Eye (tissue), 1 donor: ENCODE measurements at places on chromosomes 3 and 15.

DNA sequence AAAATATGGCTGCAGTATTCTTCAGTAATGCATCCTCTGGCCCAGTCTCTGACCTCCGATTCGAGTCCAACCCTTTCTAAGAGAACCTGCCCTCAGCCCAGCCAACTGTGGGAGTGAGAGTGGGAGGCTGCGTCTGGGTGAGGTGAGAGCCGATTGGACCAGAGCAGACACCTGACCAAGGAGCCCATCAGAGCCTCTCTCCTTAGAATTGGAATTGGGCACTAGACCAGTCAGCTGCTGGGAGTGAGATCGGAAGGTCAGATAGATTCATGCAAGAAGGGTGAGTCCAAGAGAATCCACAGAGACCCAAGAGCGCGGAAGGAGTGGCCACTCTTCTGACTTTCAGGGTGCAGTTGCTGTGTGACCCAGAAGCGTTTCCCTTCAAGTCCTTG is 10.2 kb downstream of the RASL12 start:
- no peak for DNase-seq

DNA sequence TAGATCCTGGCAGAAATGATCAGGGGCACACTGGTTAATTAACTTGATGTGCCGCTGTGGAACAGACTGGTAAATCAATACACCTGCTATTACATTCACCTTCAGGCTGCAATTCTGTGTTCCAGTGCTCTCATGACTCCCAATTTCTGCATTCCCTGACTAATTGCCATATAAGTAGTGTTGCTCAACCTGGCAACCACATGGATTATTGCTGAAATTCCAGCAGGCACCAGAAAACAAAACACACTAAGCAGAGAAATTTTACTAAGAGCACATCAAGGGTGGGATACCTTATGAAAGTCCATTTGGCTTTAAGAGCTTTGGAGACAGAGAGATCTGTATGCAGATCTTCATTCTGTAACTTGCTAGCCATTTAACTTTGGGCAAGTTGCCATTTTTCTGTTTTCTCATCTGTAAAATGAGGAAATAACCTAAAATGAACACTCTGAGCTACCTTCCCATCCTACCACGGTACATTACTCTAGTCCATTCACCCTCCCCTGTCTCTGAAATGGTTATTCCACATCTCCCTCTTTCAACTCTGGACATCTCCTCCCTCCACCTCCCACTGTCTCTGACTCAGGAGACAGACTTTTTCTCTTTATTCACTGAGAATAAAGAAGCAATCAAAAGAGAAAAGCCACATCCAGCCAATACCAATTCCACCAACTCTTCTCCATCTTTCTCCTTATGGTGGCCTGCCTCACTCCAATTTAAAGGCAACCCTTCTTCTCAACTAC is 54.6 kb downstream of the STAC start:
- DNase-seq, result no peak

GRCh38 chr15:28456476-28457395 is 76.0 kb downstream of the GOLGA8G start:
- peak; percentile 15 for DNase-seq

DNA sequence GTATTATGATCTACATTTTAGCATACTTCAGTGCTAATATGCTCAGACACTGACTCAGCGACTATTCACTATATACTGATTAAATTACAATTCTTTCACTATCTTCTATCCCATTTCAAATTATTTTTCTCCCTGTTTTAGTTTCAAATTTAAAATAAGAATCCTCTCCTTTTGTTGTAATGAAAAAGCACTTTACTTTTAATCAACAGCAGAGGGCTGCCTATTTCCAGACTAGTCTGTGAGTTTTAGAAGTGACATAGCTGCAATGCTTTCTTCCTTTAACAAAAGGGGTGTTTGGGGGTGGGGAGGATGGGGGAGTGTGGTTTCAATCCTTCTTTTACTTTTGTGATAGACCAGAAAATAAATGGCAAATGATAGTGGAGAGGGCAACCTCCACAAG is 2.4 kb downstream of the NEDD4 start:
- no peak for DNase-seq

- DNase-seq, result no peak
These were observed 13.2 kb downstream of the USP3 start for GRCh38 chr15:63517628-63518027.

GRCh38 chr3:186986816-186987215 is 56.5 kb downstream of the ST6GAL1 start:
- no peak for DNase-seq

DNA sequence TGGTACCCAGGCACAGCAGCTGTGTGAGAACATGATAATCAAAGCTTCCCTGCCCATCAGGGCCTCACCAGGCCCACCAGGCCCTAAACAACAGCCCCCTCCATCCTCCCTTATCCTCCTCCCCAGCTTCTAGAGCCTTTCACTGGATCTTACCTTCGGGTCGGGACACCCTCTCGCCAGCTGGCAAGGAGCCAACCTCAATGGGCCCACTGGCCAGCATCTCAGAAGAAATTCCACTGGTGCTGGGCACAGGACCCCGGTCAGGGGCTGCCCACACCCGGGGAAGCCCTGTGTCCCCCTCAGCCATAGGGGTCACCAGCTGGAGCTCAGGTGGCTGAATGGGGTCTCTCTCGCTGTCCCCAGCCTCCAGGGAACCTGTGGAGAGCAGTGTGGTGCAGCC is 6.8 kb upstream of the QARS1 start:
- DNase-seq, result no peak

DNA sequence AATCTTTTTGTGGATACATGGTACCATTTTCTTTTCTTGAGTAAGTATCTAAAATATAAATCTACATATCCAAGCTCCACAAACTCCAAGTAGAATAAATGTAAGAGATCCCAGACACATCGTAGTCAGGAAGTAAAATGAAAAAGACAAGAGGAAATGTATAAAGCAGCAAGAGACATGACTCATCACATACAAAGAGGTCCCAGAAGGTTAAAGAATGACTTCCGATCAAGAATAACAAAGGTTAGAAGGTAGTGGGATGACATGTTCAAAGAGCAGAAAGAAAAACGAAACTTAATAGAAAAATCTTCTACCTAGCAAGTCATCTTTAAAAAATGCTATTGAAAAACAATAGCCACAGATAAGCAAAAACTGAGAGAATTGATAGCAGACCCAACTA is 705.8 kb downstream of the NR2F2 start:
- no peak for DNase-seq

GRCh38 chr3:25283613-25284012 is 144.4 kb upstream of the RARB start:
- no peak for DNase-seq

- DNase-seq, result no peak
These were observed 19.9 kb downstream of the NDUFB5 start for GRCh38 chr3:179624451-179624850.

- DNase-seq, result no peak
These were observed 114.3 kb upstream of the UBE2E1 start for GRCh38 chr3:23691357-23691895.

- peak; percentile 63 for DNase-seq
These were observed 47.6 kb upstream of the POMGNT2 start for GRCh38 chr3:43153216-43154083.

DNA sequence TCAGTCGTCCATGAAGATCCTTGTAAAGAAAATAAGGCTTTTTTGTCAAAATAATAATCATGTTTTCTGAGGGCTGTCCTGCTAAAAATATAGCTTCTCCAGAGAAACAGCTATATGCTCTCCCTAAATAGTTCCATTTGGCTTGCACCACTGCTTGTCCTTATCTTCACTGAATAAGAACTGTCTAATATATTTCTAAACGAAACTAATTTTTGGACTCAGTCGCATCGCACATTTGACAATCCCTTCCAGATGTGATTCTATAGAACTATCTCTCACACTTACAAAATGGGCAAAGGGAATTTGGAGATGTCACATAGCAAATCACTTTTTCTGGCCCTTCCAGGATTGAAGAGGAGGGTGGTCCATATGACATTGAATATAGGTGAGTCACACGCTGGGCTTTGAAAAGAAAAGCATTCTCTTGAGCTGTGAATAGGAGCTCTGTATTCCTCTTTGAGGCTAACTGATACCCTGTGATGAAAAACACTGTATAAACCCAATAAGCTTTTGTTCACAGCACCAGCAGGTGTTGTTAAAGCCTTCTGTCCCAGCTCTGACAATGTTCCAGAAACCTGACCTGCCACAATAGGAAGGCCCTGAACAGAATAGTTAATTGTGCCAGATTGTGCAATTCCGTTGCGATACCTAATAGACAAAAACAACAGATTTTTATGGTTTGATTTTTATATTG is 1144.2 kb downstream of the ROBO2 start:
- DNase-seq, result no peak

DNA sequence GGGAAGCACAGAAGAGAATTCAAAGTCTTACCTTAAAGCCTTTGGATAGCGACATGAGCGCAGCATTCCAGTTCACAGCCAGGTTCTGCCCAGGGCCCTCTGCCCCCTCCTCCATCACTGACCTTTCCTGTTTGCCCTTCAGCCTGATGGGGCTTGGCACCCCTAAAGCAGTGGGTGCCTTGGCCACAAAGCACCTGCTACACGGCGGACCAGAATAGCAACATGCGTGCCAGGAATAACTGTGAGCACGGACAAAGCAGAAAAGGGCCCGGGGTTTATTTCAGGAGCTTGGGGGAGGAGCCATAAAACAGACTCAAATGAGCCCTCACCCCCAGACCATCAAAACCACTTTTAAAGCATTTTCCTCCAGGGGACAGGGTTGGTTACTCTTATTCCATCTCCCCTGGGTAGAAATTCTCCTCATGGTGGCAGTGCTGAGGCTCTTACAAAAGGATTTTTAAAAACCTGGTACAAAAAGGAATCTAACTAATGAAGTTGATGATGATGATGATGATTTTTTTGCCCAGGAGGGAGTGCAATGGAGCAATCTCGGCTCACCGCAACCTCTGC is 135.4 kb downstream of the KLF13 start:
- no peak for DNase-seq

- peak; percentile 71 for DNase-seq
These were observed 516.9 kb upstream of the TBL1XR1 start for GRCh38 chr3:177713928-177714900.

GRCh38 chr3:194440756-194441155 is 41.7 kb upstream of the GP5 start:
- no peak for DNase-seq

DNA sequence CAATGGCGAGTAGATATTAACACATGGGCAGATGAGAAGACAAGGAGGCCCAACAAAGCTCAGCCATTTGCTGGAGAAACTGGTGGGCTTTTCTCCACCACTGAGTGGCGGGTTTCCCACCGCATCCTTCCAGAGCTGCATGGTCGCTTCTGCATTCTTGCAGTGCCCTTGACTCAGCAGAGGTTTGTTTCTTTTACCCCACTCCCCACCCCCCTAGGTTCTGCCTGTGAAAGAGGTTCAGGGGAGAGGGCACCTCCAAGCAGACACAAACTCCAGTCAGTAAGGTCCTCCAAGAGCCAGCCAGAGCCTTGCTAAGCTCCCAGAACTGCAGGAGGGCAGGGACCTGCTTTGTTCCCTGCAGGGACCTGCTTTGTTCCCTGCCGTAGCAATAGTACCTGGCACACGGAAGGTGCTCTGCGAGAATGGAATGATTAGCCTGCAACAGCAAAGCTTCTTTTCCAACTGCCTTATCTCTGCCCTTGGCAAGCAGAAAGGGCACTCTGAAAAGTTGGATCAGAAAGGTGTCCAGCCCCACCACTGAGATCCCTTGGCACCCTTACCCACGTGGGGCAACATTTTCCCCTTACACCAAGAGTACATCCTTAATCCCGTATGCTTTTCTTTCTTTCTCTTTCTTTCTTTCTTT is 1.4 kb downstream of the PAQR5 start:
- no peak for DNase-seq

DNA sequence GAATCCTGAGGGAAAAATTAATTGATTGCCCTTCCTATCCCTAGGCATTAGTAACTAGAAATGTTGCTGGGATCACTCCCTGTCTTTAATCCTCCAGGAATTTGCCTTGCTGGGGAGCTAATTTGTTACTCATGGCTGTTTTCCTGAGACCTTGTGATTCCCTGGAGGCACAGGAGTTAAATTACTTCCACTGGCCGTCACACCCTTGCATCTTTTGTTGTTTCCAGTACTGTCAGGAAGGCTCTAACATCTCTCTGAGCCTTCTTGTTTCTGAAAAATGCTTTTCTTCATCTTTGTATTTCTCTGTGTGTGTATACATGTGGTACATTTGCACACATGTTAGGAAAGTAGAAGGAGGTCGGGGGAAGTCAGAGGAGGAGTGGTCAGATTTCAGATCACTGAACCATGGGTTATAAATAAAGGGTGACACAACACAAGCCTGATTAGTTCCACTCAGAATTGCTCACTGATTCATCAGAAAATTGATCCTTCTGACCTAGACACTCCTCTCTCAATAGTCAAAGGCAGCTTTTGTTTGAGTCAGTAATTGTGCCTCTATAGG is 23.5 kb upstream of the LRRFIP2 start:
- DNase-seq, result peak; percentile 63

- DNase-seq, result no peak
These were observed 4.8 kb downstream of the IGSF10 start for GRCh38 chr3:151456065-151456464.

- DNase-seq, result no peak
These were observed 32.6 kb downstream of the SEMA7A start for GRCh38 chr15:74400915-74401757.

DNA sequence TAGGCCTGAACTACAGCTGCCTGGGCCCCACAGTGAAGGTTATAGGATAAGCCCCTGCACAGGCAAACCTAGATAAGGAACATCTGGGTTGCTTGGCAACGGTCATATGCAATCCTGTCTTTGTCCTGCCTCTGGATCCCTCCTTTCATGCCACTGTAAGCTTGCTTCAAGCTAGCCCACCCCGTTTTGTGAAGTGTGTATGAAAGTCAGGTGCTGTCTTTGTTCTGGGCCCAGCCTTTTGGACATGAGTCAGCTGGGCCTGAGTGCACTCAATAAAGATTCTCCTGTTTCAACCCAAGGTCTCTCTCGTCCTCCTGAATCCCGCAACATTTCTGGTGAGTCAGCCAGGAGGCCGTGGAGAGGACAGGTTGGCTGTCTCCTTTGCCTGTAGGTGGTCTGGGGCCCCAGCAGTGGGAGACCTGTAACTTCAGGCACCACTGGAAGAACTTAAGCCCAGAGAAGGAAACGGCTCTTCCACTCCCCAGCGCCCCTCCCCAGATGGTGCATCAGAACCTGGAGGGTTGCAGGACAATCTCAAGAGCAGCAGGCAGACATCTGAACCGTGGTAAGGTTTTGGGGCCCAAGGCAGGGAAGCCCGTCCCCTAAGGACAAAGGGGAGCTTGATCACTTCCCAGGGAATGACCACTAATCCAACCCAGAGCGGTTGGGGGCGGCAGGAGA is 8.3 kb upstream of the SLC9C1 start:
- DNase-seq, result peak; percentile 43

- no peak for DNase-seq
These were observed 250.6 kb downstream of the MBNL1 start for GRCh38 chr3:152519376-152519775.

- no peak for DNase-seq
These were observed 27.9 kb downstream of the SIDT1 start for GRCh38 chr3:113560271-113560670.

DNA sequence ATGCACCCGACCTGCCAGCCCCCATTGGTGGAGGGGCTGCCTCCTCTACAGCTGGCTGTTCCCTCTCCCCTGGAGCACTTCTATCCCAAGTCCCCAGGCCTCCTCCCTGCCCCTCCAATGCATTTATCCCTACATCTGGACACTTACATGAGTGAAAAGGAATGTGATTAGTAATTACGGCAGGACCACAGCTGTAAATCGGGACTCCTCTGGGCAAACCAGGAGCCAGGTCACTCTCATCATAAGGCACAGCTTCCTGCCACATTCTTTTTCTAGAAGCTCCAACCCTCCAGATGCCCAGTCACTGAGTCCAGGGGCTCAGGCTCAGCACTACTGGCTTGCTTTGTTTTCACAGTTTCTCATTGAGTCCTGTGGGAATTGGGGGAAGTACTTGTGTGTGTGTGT is 54.3 kb downstream of the IL20RB start:
- DNase-seq, result no peak
